Thymus (tissue), 14 donors: ENCODE measurements at places on chromosomes 5 and 9. TPM values are rescaled to one million over a fixed set of nuclear protein-coding genes. Genes with fewer than 3 reads are reported as not detected.

- H3K27me3 ChIP-seq, result no peaks in the 10 kb centered on the region
- no peak for DNase-seq
- H3K36me3 ChIP-seq, result peaks cover 1% of the 10 kb centered on the region
- H3K27ac ChIP-seq, result peak overlapping the region; percentile 58
- H3K4me1 ChIP-seq, result peaks cover 39% of the 10 kb centered on the region
Observed at GRCh38 chr9:128070874-128071273, 2.8 kb downstream of the SLC25A25 start.

DNA sequence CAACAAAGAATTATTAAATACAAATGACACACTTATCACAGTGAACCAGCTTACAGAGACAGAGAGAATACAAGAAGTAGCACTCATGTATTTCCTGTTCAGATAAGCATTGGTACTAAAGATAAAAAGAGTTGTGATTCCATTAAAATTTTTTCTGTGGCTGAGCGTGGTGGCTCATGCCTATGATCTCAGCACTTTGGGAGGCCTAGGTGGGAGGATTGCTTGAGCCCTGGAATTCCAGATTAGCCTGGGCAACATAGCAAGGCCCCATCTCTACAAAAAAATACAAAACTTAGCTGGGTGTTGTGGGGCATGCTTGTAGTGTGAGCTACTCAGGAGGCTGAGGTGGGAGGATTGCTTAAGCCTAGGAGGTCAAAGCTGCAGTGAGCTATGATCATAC, 32.9 kb downstream of the FCHO2 start:
- H3K36me3 ChIP-seq, result no peaks in the 10 kb centered on the region
- H3K27ac ChIP-seq, result no peak overlapping the region
- no peaks in the 10 kb centered on the region for H3K4me1 ChIP-seq

DNA sequence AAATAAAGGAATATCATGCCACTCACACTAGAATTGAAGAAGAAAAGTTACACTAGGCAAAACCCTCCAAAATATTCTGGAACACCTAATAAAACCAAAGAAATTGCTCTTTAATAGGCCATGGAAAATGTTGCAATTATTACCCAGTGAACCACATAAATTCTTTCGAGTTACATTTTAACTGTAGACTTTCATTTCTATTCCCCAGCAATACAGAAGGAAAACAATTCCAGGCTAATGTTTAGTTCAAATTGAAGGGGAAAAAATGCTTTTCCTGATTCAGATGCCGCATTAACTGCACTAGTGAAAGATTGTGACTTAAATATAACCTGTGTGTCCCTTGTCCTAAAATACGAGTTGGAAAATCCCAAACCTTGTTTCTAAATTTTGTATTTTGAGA, 439.3 kb upstream of the ADAMTS16 start:
- DNase-seq, result no peak
- H3K27me3 ChIP-seq, result no peaks in the 10 kb centered on the region
- no peaks in the 10 kb centered on the region for H3K4me1 ChIP-seq
- H3K4me3 ChIP-seq, result no peak overlapping the region
- H3K27ac ChIP-seq, result no peak overlapping the region

DNA sequence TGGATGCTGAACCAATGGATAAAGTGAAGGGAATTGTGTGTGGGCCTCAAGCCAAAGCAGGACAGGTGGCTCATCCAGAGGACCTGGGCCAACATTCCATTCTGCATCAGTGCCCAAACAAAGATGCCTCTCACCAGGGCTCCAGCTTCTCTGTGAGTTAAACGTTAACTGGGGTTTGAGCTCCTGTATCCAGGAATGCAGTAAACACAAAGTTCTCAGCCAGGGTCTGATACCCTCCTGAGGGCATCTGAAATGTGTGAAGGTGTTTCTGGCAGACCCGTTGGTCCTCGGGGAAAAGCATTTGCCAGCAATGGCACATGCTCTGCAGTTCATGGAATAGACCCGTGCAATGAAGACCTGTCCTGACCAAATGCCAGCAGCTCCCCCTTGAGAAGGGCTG, 33.9 kb upstream of the AOPEP start:
- no peaks in the 10 kb centered on the region for H3K36me3 ChIP-seq
- H3K4me3 ChIP-seq, result no peak overlapping the region
- DNase-seq, result no peak
- no peaks in the 10 kb centered on the region for H3K4me1 ChIP-seq
- H3K27ac ChIP-seq, result no peak overlapping the region

CAMK4 gene
- total RNA-seq, result 107 TPM
